HuH-7 (cell line): ENCODE measurements at places on chromosomes 3 and 15.

DNA sequence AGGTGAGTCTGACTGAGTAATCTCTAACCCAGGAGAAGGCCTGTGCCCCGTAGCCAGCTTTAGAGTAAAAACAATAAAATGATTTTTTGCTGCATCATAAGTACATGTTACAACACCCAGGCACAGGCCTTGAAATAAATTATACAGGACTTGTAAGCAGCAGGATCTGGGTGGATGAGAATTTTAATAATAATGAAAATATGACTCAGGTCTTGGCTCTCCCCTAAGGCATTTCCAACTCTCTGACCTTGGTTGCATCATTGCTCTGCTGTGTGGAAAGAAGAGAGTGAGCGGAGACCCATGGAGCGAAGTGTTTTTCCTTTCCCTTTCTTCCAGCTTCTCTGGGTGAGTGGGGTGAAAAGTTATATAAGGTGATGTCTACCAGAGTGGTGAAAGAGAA is 44.6 kb downstream of the EOMES start:
- no peak for DNase-seq

DNA sequence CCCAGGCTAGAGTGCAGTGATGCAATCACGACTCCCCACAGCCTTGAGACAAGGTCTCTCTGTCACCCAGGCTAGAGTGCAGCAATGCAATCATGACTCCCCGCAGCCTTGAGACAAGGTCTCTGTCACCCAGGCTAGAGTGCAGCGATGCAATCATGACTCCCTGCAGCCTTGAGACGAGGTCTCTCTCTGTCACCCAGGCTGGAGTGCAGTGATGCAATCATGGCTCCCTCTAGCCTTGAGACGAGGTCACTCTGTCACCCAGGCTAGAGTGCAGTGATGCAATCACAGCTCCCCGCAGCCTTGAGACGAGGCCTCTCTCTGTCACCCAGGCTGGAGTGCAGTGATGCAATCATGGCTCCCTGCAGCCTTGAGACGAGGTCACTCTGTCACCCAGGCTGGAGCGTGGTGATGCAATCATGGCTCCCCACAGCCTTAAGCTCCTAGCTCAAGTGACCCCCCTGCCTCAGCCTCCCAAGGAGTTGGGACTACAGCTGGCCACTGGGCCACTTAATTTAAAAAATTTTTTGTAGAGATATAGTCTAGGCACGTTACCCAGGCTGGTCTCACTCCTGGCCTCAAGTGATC is 26.1 kb downstream of the TFRC start:
- DNase-seq = peak; percentile 15

DNA sequence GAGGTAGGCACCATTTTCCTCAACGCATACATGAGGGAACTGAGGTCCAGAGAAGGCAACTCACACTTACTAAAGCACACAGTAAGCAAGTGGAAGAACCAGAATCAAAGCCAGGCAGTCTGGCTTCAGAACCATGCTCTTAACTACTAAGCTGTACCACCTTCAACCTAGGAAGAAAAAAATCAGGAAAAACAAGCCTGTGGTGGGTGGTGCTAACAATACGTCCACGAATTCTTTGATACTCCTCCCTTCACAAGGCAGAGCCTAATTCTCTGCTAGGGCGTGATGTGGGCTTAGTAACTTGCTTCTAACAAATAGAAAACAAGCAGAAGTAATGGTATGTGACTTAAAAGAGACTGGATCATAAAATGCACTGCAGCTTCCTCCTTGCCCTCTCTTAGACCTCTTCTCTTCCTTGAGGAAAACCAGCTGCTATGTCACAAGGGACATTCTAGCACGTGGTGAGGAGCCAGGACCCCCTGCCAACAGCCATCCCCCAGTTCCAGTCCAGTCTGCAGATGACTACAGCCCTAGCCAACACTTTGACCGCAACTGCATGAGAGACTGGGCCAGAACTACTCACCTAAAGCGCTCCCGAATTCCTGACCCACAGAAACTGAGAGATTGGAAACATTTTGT is 36.9 kb downstream of the HACD2 start:
- DNase-seq = no peak

GRCh38 chr3:188446014-188446413 is 292.1 kb downstream of the LPP start:
- DNase-seq = no peak

- DNase-seq = no peak
These were observed 66.3 kb upstream of the DCBLD2 start for GRCh38 chr3:98967758-98968157.

DNA sequence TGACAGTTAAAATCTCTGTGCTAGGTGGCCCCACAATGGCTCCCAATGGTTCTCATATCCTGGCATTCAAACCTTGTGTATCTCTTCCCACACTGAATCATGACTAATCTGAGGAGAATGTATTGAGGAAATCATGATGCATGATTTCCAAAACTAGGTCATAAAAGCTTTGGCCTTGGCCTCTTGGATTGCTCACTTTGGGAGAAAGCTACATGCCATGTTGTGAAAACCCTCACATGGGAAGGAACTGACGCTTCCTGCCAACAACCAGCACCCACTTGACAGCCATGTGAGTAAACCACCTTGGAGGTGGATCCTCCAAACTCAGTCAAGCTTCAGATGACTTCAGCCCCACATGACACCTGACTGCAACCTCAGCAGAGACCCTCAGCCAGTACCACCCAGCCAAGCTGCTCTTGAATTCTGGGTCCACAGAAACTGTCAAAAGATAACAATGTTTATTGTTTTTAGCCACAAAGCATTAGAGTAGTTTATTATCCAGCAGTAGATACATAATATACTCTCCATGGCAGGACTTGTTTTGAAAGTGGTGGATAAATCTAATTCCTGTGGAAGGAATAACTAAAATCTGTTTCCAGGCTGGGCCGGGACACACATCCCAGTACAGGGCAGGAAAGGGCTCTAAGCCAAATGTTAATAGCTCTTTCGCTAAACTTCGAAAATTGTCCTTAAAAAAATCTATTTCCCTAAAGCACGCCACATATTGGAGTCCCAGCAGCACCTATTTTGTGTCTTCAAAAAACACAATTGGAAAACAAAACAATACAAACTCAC is 1.0 kb upstream of the ZNF620 start:
- DNase-seq = no peak

- no peak for DNase-seq
These were observed 5.9 kb downstream of the PBRM1 start for GRCh38 chr3:52679811-52680210.

DNA sequence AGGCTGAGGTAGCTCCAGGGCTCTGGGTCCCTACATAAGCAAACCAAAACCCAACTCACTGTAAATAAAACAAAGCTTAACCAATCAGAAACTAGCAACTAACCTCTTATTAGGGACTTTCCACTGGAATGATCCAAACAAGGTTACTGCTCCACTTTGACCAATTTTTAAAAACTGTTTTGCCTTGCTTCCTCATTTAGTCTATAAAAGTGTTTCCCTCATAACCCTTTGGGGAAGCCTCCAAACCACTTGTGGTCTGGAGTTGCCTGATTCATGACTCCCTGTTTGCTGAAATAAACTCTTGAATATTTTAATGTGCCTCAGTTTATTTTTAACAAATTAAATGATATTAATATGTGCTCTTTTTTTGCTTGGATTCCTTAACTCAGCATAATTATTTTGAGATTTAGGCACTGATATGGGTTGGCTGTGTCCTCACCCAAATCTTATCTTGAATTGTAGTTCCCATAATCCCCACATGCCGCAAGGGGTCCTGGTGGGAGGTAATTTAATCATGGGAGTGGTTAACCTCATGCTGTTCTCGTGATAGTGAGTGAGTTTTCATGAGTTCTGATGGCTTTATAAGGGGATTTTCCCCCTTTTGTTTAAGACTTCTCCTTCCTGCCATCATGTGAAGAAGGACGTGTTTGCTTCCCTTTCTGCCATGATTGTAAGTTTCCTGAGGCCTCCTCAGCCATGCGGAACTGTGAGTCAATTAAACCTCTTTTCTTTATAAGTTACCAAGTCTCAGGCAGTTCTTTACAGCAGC is 90.6 kb downstream of the CD200R1L start:
- no peak for DNase-seq

DNA sequence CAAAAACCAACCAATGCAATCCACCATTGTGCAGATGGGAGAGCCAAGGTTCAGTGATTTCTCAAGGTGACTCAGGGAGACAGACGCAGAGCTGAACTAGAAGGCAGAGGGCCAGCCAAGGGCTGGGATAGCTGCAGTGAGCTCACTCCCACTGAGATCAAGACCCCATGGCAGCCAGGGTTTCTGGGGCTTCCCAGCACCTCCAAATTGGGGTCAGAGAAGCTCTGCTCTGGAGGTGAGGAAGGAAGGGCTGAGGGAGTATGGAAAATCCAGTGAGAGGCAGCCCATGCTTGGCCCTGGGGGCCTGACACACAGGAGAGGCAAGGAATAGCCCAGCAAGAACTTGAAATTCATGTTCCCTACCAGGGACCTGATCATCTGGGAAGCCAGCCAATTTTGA is 61.0 kb downstream of the ISG20 start:
- DNase-seq = no peak

DNA sequence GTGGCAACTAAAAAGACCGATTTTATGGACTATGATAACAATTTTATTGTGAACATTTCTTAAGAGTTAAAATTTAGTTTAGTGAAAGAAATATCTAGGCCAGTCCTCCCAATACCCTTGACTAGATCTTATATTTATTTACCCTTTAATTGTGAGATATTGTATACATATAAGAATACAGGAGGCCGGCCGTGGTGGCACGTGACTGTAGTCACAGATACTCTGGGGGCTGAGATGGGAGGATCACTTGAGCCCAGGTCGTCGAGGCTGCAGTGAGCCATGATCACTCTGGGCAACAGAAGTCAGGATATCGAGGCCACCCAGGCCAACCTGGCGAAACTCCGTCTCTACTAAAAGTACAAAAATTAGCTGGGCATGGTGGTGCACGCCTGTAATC is 756 bp upstream of the RMDN3 start:
- DNase-seq = no peak

DNA sequence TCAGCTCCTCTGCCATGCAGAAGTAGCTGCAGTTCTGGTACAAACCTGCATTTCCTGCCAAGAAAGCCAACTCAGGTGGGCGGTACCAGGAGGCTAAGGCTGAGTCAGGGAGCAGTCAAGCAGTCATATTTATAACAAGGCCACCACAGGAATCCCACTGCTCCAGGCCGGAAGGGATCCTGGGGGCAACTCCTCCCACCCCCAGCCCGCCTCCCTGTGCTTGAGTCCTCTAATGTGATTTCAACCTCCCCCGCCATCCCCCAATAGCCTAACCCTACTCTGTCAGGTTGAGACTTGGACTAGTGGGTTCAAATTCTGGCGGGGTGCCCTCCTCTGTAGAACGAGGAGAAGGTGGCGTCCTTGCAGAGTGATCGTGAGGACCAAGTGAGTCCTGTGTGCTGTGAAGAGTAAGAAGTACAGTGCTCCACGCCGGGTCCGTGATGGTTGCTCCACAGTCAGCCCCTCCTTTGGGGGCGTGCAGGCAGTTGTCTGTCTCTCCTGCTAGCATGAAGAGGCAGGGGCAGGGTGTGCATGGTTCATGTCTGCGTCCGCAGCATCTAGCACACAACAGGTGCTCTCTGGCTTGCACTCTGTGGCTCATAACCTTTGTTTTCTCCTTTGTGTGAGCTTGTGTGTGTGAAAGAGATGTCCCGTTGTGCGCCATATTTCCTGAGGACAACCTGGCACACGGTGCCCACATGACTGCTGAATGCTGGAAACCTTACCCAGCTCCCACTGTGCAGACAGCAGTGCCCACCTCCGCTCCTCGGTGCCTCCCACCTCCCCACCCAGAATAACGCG is 78.3 kb downstream of the SMAD6 start:
- no peak for DNase-seq

- no peak for DNase-seq
These were observed 39.6 kb downstream of the CORO2B start for GRCh38 chr15:68618394-68618793.

DNA sequence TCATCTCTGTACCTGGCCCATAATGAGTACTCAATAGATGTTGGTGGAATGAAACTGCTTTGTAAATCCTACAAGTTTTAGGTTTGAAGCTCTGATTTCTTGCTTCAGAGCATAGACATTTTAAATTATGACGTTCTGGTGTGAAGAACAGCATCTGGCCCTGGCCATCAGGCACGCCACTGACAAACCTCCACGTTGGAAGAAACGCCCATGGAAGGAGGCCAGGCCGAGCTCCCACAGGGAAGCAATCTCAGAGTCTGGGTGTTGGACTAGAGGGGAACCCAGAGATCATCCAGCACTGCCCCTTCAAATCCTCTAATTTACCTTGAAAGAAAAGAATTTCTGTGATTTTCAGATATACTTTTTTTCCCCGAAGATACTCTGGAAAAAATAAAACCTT is 328.1 kb upstream of the RGMA start:
- no peak for DNase-seq

DNA sequence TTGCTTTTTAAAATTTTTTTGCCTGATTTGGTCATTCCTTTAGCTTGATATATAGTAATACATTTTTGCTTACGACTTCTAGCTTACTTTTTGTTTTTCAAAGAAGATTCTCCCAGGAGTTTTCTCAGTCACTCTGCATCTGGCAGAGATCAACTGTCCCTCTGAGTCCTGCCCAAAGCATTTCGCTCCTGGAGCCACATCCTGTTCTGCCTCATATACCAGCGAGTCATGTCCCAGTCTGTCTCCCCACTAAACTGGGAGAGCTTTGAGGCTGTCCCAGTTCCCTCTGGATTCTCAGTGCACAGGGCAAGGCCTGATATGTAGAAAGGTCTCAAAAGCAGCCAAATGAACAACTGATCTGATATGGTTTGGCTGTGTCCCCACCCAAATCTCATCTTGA is 326.3 kb downstream of the ARRDC4 start:
- DNase-seq = no peak

DNA sequence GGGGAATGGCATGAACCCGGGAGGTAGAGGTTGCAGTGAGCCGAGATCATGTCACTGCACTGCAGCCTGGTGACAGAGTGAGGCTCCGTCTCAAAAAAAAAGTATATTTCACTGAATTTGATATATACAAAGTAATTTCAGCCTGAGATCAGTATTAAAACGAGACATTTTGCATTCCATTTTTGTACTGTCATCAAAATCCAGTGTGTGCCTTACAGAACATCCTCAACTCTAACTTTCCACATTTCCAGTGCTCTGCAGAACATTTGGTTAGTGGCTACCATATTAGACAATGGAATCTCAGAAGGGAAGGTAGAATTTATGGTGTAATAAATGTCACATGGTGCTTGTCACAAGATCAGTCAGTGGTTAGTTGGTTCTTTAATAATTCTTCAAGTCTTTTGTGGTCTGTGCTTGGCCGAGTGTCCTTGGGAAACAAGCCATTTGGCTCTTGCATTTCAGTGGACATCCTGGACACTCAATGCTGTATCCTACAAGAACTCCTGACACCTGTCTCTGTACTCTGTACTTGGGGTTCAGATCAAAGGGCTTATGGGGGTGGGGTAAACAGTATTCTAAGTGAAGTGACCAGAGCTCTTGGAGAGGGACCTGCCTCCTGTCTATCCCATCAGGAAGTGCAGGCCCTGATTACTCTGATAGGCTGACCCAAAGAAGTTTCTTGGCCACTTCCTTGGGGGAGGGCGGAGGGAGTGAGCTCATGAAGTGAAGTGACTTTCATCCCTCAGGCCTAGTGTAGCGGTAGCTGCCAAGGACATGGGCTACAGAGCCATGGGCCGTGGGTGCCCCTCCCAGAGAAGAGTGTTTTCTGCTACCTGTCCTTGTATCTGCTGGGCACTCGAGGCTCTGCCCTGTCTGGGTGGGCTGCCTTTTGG is 3.7 kb downstream of the ACVR2B start:
- no peak for DNase-seq

GRCh38 chr3:171528102-171528501 is 67.9 kb upstream of the TNIK start:
- no peak for DNase-seq

- DNase-seq = no peak
These were observed 269.4 kb upstream of the RGMA start for GRCh38 chr15:93358166-93359059.

- DNase-seq = no peak
These were observed 112.2 kb upstream of the RBMS3 start for GRCh38 chr3:29168696-29169095.
